ENCODE measurements at places on chromosomes 2 and 18.

DNA sequence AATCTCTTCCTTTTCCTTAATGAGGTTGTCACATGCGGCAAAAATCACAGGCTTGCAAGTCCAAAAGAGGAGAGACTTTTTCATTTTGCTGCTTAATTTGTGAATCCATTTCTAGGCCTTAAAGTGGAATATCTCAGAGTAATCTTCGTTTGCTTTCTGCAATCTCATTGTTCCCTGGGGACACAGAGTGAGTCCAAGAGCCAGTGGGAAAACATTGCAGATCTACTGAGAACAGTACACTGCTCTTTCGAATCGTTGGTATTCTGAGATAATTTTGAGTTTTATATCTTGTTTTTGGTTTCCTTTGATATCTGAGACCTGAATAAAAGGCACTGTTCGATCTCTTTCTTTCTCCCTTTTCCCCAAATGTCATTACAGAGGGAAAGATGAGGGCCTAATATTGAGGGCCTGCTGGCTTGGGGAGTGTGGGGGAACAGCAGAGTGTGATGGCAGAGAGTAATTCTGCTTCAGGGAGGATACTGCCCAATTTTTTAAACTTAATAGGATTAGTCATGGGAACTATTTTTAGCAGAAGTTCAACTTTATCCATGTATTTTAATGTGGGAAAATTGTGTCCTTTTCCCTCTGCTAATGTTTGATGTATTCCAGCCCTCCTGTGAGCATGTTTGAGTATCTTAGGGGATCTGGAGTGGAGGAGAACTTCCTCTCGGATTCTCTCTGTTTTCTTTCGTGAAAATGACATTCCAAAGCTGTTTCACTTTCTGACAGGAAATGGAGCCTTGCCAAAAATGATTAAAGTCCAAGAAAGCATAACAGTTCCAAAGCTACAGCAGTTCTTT is 418.2 kb upstream of the ZEB2 start:
- no peak for DNase-seq

GRCh38 chr2:180505203-180505602 is 475.2 kb upstream of the UBE2E3 start:
- no peak for DNase-seq

DNA sequence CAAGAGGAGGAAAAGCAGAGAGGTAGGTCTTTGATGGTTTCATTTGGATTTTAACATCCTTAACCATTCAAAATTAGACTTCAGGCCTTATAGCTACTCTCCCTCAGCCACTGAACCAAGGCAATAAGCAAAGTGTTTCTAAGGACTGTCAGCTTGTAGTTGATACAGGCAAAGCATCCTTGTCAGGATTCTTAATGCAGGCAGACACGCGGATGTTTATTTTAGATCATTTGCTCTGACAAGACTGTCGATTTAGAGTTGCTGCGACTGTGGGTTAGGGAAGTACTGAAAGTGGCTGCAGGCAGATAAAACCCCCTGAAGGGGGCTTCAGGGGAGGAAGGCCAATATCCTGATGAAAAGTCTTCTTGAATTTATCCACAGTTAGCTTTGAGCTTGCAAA is 46.6 kb downstream of the CDH20 start:
- no peak for DNase-seq

GRCh38 chr18:5746844-5747243 is 148.5 kb downstream of the TMEM200C start:
- DNase-seq, result no peak

DNA sequence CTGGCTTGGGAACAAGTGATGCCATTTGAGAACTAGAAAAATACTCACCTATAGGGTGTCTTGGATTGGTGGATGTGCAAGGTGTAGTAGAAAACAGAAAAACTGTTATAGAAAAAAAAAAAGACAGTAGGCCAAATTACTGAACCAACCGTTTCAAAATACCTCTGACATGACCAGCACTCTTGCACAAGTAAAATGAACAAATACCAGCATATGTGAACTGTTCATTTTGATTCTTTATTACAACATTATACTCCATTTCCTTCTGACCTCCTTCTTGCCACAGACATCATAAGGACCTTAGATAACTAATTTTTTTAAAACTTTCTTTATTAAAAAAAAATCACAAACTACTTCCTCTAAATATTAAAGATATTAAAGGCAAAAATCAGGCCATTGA is 125.5 kb downstream of the ATAD2B start:
- no peak for DNase-seq

GRCh38 chr2:104744537-104744936 is 109.4 kb upstream of the POU3F3 start:
- no peak for DNase-seq

GRCh38 chr2:6412533-6413091 is 453.1 kb downstream of the CMPK2 start:
- DNase-seq, result no peak

DNA sequence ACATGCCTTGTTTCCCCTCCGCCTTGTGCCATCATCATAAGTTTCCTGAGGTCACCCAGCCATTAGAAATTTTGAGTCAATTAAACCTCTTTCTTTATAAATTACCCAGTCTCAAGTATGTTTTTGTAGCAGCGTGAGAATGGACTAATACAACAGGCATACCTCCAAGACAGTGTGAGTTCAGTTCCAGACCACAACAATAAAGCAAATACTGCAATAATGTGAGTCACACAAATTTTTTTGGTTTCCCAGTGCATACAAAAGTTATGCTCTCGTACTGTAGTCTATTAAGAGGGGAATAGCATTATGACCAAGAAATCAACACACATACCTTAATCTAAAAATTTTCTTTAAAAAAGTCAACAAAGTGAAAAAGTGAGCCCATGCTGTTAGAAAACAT is 217.2 kb downstream of the NR4A2 start:
- DNase-seq, result no peak

- no peak for DNase-seq
These were observed 105.9 kb downstream of the RBMS1 start for GRCh38 chr2:160387558-160388262.

GRCh38 chr18:9321017-9321452 is 13.5 kb upstream of the TWSG1 start:
- no peak for DNase-seq

- no peak for DNase-seq
These were observed 55.1 kb upstream of the DLGAP1 start for GRCh38 chr18:4510160-4510559.

GRCh38 chr2:47172156-47172921 is 17.2 kb upstream of the STPG4 start:
- DNase-seq, result no peak

DNA sequence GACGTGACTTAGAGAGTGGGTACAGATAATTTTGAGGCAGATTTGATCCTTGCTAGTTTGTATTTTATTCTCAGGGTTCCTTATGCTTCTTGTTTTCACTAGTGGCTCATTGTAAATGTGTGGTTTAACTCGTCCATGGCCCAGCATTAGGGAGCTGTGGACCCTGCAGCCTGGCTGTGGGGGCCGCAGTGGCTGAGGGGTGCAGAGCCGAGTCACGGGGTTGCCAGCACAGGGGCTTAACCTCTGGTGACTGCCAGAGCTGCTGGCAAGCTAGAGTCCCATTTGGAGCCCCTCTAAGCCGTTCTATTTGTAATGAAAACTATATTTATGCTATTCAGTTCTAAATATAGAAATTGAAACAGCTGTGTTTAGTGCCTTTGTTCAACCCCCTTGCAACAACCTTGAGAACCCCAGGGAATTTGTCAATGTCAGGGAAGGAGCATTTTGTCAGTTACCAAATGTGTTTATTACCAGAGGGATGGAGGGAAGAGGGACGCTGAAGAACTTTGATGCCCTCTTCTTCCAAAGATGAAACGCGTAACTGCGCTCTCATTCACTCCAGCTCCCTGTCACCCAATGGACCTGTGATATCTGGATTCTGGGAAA is 269.9 kb downstream of the MYT1L start:
- no peak for DNase-seq

- DNase-seq, result no peak
These were observed 464 bp downstream of the COL4A4 start for GRCh38 chr2:227163485-227163997.

DNA sequence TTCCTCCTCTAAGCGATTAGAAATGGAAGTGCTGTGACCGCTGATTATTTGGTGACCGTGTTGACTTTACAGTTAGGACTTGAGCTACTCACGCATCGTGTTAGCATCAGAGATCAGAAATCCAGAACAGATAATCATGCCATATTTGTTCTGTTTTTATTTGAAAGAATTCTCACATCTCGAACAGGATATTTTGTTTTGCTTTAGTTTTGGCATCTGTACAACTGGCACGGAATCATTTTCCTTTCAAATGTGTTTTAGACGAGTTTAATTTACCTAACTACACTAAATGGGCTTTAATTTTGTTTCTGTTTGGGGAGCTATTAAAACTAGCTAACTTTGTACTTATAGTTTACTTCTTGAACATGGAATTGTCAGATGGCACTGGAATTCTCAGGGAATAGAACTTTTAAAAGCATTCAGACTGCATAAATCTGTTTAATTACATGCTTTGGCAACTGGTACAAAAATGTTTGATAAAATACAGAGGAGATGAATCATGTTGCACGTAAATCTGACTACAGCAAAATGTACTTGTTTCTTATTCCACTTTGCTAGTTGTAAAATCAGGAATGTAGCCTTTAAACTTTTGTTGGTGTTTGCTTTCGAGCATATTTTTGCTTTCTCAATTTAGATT is 1.4 kb downstream of the ITPRID2 start:
- DNase-seq, result no peak

DNA sequence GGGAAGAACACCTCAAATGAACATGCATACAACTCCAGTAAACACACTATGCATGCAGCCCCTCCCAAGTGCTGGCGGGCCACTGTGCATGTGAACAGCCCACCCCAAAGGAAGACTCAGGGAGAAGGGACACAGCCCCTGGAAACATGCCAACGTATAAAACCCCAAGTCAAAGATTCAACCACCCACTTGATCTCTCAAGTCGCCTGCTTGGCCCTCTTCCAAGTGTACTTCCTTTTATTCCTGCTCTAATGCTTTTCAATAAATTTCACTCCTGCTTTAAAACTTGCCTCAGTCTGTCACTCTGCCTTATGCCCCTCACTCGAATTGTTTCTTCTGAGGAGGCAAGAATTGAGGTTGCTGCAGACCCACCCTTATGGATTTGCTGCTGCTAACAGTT is 139.1 kb downstream of the C1D start:
- DNase-seq, result no peak

GRCh38 chr2:48397281-48397680 is 132.7 kb upstream of the STON1 start:
- no peak for DNase-seq

- no peak for DNase-seq
These were observed 121.9 kb downstream of the LAMA3 start for GRCh38 chr18:23811176-23811575.

- DNase-seq, result no peak
These were observed 459.9 kb upstream of the CELF4 start for GRCh38 chr18:38025433-38026038.

- no peak for DNase-seq
These were observed 353.8 kb downstream of the INSIG2 start for GRCh38 chr2:118442046-118442445.

DNA sequence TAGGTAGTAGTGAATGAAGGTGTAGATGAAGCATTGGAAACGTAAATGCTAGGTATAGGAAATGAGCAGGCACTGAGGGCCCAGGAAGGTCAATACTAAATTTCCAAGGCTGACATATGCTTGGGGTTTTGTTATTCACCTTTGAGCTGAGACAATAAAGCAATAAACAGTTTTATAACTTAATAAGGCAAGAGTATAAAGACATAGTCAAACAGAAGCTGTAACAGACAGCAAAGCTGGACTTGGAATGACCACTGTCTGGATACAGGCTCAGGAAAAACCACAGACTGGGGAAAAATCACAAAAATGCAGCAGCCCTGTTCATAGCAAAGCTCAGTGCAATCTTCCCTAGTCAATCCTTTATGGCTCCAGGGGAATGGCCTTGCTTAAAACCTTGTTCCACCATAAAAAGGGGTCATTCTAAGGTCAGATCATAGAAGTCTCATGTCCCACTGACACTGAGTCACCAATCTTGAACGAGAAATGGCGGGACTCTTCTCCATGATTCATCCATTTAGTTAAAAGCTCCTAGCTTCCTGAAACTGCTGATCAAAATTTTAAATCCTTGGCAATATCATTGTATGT is 493.3 kb downstream of the CMPK2 start:
- DNase-seq, result no peak

GRCh38 chr18:45518311-45519155 is 96.7 kb upstream of the SLC14A2 start:
- DNase-seq, result no peak

GRCh38 chr2:9200633-9201015 is 6.0 kb upstream of the ASAP2 start:
- DNase-seq, result no peak

DNA sequence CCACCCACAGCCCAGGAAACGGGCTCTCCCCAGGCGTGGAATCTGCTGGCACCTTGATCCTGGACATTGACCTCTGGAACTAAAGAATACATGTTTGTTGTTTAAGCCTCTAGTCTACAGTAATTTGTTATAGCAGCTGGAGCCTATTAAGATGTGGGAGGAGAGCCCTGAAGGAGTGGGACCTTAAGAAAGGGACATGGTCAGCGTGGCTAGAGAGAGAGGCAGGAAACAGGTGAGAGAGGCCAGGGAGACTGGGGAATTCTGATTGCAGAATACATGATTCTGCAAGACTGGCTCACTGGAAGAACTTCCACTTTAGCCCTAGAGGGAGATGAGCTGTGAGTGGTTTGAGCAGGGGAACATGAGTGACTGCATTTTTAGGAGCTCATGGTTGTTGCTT is 83.2 kb downstream of the CD8B2 start:
- no peak for DNase-seq

- DNase-seq, result no peak
These were observed 23.6 kb upstream of the PDCL3 start for GRCh38 chr2:100539221-100539620.

- DNase-seq, result no peak
These were observed 1074.4 kb upstream of the GYPC start for GRCh38 chr2:125581557-125581956.

- DNase-seq, result no peak
These were observed 85.2 kb downstream of the HS1BP3 start for GRCh38 chr2:20565623-20566236.

DNA sequence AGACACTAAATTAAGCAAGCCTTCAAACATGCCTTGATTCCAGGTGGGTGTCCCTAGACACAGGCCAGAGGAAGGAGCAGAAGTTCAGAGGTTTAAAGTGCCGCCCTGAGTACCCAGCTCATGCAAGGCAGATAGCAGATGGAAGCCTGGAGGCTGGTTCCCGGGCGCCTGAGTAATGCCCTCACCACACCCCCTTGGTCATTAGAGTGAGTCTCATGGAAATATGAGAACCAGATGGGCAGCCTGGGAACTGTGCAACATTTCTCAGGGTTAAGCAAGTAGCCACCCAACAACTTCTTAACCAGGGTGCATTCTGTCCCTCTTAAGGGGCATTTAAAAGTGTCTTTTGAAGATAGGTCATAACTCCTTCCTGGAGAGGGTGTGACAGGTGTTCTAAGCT is 44.1 kb downstream of the TGFA start:
- DNase-seq, result no peak
